ENCODE measurements at places on chromosomes 3 and 15. TPM values are rescaled to one million over a fixed set of nuclear protein-coding genes. Genes with fewer than 3 reads are reported as not detected.

Gene IDH2
- total RNA-seq = 67.0 TPM

Gene TLR9
- total RNA-seq = not detected

Gene SAXO2
- total RNA-seq = 0.68 TPM

Gene WDR72
- total RNA-seq = 0.19 TPM
